Stimulated activated CD8-positive, alpha-beta memory T cell treated with anti-CD3 and anti-CD28 coated beads, Interleukin-15, amount 100 ng/mL, for 48 hours (primary cell): ENCODE measurements at places on chromosomes 16 and 17.

DNA sequence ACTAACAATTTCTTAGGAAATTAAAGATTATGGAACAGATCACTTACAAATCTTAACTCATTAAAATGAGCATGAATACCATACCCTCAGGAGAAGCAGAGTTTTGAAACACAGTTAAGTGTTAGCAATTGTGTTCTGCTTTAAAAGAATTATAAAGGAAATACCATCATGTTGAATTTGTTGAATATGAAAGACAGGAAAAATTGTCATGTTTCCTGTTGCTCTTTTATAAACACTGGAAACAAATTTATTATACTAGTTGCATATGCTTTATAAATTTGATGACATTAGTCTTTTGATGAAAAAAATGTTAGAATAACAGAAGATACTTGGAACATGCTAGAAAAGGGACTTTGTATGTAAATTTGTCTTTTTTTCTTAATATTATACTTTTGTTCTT, 59.7 kb downstream of the VMP1 start:
- no peak for DNase-seq

GRCh38 chr17:69575346-69575761, 160.9 kb downstream of the MAP2K6 start:
- no peak for DNase-seq

GRCh38 chr17:31593806-31594205, 202.3 kb downstream of the RAB11FIP4 start:
- no peak for DNase-seq

GRCh38 chr16:68237243-68238028, 1.5 kb upstream of the ESRP2 start:
- peak; percentile 88 for DNase-seq

GRCh38 chr17:68993112-68993511, 37.9 kb upstream of the ABCA8 start:
- no peak for DNase-seq

- DNase-seq = no peak
Measured at GRCh38 chr17:38908676-38909181, 16.7 kb upstream of the LASP1NB start.

- DNase-seq = no peak
Measured at GRCh38 chr16:5477251-5477650, 379.7 kb upstream of the EEF2KMT start.

DNA sequence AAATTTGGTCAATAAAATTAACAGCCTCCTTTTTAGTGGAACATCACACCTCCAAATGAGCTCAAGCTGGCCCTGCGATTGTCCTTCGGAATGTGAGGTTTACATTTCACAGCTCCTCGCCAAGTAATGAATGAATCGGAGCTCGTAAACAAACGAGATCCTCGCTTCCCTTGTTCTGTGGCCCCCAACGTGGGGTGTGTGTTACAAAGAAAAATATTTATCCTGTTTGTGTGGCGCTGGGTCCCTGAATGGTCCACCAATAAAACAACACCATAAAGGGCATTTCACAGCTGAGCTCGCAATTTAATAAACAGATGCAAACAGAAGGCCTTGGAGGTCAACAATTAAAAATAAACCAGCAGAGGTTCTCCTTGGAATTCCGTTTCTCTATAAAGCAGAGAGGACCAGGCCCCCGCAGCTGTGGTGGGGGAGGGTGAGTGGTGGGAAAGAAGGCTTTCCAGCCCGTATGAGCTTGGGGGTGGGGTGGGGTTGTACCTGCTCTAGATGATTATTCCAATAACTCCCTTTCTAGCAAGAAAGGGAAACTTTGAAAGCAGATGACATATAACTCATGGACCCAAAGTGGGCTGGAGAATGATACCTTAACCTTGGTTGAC, 393.9 kb upstream of the SALL1 start:
- no peak for DNase-seq

DNA sequence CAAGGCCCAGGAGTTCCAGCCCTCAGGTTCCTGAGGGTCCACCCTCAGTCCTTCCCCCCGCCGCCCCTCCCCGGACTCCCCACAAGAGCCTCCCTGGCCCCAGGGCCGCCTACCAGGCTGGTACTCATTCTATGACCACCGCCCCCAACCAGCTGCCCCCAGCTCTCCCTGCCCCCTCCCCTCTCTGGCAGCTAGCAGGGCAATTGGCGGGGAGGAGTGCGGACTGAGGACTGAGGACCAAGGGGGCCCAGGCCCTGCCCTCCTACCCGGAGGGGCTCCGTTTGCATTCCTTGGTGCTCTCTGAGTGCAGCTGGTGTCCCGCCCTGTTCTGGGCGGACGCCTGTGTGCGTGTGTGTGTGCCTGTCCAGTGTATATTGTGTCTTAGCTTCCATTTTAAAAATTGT, 19.1 kb downstream of the UNC13D start:
- DNase-seq = no peak

GRCh38 chr17:7220593-7221277, 997 bp downstream of the ACADVL start:
- no peak for DNase-seq

- no peak for DNase-seq
Measured at GRCh38 chr17:73141411-73141810, 23.4 kb upstream of the SSTR2 start.

DNA sequence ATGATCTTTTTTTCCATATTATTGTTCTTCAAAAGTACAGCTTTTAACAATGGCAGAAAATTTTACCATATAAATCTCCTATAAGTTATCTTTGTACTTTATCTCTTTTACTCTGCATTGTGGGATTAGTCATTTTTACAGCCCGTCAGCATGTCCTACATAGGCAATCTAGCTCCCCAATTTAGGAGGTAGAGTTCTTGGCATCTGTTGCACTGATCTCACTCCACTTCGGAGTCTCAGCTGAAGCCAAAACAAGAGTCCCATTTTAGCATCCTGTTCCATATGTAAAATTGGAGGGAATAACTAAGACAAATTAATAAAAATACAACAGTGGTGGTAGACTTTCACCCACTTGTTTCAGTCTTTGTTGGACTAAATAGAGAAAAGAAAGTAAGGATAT, 31.1 kb upstream of the PRSS54 start:
- DNase-seq = no peak

GRCh38 chr17:78329263-78330059, 30.4 kb downstream of the SOCS3 start:
- peak; percentile 41 for DNase-seq

DNA sequence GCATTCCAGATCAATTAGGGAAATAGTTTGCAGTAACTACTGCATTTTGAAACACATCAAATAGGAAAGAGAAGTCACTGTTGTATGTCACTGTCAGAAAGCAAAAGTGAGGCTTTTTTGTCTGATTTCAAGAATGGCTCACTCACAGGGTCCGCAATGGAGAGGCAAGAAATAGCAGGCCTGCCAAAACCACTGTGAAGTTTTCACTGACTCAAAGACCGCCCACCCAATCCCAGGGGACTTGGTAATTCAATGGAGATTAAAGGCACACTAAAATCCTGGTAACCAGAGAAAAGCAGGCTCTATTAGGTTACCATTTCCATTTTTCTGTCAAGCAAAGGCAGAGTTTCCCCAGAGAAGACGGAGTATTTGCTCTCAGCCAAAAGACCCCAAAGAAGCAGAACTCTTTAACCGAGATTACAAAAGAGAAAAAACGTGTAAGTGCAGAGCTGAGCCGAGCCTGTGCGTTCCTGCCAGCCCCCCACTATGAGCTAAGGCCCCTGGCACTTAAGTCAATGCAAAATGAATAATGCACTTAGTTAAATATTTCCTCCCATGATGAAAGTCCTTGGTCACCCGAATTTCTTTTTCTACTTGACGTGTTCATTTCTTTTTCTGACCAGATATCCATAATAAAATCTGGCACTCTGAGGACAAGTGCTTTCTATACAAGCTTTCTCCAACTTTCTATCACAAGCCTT, 57.0 kb downstream of the FOXL1 start:
- DNase-seq = no peak

DNA sequence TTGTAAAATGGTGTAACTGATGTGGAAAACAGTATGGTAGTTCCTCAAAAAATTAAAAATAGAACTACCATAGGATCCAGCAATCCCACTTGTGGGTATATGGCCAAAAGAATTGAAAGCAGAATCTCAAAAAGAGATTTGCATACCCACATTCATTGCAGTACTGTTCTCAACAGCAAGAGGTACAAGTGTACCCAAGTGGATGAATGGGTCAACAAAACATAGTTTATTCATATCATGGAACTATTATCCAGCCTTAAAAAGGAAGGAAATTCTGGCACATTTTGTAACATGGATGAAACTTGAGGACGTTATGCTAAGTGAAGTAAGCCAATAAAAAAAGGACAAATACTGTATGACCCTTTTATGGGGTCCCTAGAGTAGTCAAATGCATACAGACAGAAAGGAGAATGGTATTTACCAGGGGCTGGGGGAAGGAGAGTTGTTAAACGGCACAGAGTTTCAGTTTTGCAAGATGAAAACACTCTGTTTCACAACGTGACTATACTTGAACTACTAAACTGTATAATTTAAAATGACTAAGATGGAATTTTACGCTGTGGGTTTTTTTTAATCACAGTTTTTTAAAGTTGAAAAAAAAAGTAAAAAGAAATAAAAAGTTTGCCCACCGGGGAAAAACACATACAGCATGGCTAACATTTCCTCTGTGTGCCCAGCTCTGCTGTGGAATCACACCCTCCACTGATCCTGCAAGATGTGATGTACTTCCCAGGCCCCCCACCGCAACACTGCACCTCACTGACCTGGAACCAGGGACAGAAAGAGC, 6.1 kb downstream of the TVP23A start:
- no peak for DNase-seq

GRCh38 chr16:12020009-12020408, 43.5 kb downstream of the SNX29 start:
- no peak for DNase-seq

GRCh38 chr17:38469875-38470274, 41.6 kb downstream of the ARHGAP23 start:
- DNase-seq = no peak

GRCh38 chr16:11094075-11094856, 149.9 kb downstream of the CLEC16A start:
- DNase-seq = peak; percentile 72

- no peak for DNase-seq
Measured at GRCh38 chr17:16886655-16887322, 85.1 kb downstream of the TNFRSF13B start.

- no peak for DNase-seq
Measured at GRCh38 chr16:69443927-69444631, 19.7 kb downstream of the CYB5B start.

GRCh38 chr17:83100220-83100852, 20.9 kb downstream of the METRNL start:
- DNase-seq = no peak

GRCh38 chr16:87562201-87562600, 40.1 kb upstream of the JPH3 start:
- no peak for DNase-seq
